ENCODE measurements at places on chromosomes 7 and 10.

DNA sequence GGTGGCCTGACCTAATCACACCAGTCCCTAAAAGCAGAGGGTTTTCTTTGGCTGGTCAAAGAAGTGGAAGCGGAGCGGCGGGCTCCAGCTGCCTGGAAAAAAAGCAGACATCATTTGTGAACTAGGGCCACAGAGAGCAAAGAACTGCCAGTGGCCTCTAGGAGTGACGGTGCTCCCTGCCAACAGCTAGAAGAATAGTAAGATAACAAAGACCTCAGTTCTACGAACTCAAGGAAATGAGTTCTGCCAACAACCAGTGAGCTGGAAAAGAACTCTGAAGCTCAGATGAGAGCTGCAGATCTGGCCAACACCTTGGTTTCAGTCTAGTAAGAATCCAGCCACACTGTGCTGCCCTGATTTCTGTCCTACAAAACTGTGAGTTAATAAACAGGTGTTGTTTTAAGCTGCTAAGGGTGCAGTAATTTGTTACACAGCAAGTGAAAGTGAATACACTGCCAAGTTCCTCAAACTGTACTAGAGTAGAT, 178.0 kb downstream of the SRPK2 start:
- DNase-seq, result no peak

GRCh38 chr10:103592186-103593021, 98.9 kb downstream of the NEURL1 start:
- no peak for DNase-seq

- no peak for DNase-seq
These were observed 121.6 kb upstream of the WDR11 start for GRCh38 chr10:120729547-120729946.

GRCh38 chr10:18278181-18278580, 138.0 kb downstream of the CACNB2 start:
- DNase-seq, result no peak

GRCh38 chr10:78314651-78315050, 281.0 kb downstream of the RPS24 start:
- no peak for DNase-seq

- DNase-seq, result no peak
These were observed 526.6 kb downstream of the ZNF33B start for GRCh38 chr10:42111661-42112330.

DNA sequence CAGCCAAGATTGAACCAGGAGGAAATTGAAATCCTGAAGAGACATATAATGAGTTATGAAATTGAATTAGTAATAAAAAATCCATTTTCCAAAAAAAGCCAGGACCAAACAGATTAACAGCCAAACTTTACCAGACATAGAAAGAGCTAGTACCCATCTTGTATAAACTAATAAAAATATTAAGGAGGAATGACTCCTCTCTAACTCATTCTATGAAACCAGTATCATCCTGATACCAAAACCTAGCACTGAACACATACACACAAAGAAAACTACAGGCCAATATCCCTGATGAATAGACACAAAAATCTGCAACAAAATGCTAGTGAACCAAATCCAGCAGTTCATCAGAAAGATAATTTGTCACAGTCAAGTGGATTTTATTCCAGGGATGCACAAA, 140.6 kb downstream of the PCDH15 start:
- no peak for DNase-seq

DNA sequence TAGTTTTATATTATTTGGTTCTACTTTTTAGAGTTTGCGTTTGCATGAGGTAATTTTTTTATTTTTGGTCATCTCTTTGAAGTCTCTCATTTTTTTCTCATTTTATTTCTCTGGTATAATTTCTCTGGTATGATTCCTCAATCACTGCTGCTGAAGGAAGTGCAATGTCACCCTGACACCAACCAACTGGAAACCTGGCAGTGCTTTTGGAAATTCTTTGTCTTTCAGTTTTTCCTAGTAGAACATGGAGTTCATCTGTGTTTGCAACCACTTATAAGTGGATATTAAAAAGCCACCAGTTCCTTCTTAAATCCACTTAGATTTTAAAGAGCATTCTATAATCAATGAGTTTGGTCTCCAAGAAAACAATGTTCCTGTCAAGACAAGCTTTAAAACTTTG, 291.8 kb downstream of the PRKG1 start:
- no peak for DNase-seq

- no peak for DNase-seq
These were observed 1.1 kb downstream of the GRID1 start for GRCh38 chr10:86365346-86366032.

GRCh38 chr7:48188776-48189520, 17.7 kb downstream of the ABCA13 start:
- no peak for DNase-seq

DNA sequence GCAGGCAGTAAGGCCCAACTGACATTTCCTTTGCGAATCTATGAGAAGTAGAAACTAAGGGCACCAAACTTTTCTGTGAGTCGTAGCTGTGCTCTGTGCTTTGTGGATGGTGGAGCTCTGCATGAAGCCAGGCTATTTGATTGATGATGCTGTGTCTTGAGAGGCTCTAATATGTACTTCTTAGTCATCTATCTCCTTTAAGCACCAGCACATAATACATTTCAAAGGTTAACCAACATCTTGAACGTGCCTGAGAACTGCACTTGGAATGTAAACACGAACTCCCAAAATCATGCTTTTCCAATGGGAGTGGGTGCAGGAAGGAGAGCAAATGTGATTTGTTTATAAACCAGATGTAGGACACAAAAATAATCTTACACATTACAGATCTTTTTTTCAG, 411.6 kb downstream of the PARD3 start:
- no peak for DNase-seq

- DNase-seq, result no peak
These were observed 6.6 kb downstream of the RHEB start for GRCh38 chr7:151513133-151513532.

GRCh38 chr10:125494651-125495239, 188.2 kb downstream of the TEX36 start:
- DNase-seq, result no peak

GRCh38 chr7:20684581-20684980, 69.1 kb downstream of the ABCB5 start:
- no peak for DNase-seq

Measured in activated naive CD8-positive, alpha-beta T cell treated with anti-CD3 and anti-CD28 coated beads, Interleukin-2, amount 50 U/mL, for 16 hours (primary cell).